ENCODE measurements at places on chromosomes 2 and 18.

- DNase-seq = no peak
These were observed 25.4 kb upstream of the TMEM131 start for GRCh38 chr2:98020992-98021713.

DNA sequence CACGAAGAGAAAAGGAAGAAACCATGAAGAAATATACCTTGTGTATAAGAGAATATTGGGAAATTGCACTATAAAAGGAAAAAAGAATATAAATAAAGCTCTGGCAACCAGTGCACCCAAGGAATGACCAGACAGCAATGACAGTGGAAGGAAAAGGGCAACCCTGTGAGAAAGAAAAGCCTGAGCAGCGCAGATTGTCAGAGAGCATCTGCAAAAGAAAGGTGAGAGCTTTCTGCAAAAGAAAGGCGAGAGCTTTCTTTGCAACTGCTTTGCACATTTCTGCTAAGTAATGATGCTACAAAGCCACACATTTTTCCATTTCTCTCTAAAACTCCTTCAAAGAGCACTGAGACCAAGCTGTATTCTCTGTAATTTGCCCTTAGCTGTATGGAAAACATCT lies 83.6 kb downstream of the CTNNA2 start:
- DNase-seq = no peak

- DNase-seq = no peak
These were observed 46.3 kb downstream of the ITSN2 start for GRCh38 chr2:24313744-24314632.

DNA sequence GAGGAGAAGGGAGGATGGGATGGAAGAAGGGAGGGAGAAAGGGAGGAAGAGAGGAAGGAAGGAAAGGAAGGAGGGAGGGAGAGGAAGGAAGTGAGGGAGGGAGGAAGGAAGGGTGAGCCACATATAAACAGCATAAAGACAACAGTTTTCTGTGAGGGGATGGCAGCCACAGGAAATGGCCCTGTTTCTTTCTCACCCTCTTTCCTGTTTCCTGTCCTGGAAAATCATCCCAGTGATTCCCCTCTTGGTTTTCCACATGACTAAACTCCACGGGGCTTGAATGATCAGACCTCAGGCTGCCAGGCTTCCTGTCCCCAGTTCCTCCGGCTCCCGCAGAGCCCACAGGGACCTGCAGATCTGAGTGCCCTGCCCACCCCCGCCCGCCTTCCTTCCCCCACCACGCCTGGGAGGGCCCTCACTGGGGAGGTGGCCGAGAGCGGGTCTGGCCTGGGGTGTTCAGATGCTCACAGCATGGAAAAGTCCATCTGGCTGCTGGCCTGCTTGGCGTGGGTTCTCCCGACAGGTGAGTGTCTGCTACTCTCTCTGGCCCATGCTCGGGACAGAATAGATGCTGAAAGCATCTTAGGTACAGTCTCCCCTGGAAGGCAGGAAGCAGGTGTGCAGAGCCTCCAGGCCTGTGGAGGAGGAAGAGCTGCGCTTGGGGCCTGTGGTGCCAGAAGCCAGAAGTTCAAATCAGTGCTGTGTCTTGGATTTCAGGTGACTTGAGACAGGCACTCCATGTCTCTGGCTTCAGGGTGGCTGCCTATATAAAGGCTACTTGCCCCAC lies at the start of gene SIGLEC15:
Gene SIGLEC15 (plus strand): TSS at position 418 of the 787 bp plus-strand sequence. CDS start 54 bp downstream, at position 472.
- no peak for DNase-seq

GRCh38 chr18:72973841-72974240 lies 106.1 kb upstream of the NETO1 start:
- no peak for DNase-seq

DNA sequence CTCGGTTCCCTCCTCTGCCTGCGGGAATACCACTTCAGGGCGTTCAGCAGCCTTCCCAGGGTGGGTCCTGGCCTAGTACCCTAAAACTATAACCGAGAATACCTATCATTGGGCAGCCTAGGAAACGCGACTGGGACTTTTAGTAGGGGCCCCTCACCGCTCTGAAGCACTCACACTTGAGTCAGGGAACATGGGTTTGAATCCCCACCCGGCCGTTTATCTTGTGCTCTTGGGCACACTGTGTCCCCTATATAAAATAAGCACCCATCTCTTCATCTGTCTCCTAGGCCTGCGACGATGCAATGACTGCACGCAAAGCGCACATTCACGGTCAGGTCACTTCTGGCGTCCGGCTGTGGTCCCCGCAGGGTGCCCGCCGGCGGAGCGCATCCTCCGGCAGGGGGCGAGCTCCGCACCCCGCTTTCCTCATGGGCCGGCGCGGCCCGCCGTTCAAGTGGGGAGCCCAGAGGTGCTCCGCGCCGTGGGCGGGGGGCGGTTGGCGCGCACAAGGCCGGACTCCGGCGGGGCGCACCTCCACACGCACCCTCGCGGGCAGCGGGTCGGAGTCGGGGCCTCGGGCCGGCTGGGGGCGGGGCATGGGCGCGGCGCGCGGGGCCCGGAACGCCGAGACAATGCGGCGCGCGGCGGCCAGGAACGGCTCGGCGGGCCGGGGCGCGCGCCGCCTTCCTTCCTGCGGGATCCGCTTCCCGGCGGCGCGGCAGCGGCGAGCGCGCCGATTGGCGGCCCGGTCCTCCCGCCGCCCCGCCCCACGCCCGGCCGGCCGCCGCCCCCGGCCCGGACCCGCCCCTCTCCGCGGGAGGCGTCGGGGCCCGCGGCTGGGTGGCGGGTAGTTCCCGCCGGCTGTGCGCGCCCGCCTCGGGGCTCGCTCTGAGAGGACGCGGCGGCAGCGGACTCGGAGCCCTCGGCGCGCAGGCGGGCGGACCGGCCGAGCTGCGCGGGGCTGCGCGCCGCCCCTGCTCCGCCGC lies at the start of gene ASAP2:
Gene ASAP2 (plus strand): TSS at position 850 of the 986 bp plus-strand sequence. CDS start 293 bp downstream, outside the sequence.
- DNase-seq = peak; percentile 32

GRCh38 chr2:46776687-46777327 lies 138.8 kb downstream of the MCFD2 start:
- no peak for DNase-seq

DNA sequence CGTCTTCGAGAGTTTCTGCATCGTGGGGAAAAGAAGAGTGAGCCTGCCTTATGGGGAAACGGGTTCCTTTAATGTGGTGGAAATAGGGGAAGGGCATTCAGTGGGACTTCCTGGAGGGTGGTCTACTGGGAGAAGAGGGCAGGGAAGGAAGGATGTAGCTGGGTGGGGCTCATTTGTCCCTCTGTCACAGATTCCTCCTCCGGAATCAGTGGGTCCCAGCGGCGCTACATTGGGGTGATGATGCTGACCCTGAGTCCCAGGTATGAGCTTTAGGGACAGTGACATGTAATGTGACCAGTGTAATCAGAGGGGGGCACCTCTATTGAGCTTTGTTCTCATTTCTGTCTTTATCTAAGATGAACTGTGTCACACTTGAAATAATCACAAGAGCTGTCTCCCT lies 1.9 kb downstream of the HTRA2 start:
- DNase-seq = no peak

DNA sequence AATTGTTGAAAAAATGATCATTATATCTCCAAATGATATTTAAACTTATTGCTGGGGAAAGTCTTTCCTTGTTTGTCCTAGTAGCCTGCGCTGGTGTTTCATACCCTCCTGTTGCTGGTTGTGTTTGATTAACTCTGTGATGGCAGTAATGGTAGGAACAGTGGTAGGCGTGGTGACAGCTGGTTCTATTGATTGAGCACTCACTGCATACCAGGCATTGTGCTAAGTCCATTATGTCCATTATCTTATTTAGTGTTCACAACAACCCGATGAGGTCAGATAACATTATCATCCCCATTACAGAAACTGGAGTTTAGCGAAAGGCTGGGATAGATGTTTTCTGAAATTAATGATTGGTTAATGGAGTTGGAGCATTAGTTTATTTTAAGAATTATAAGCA lies 77.8 kb upstream of the STON1 start:
- no peak for DNase-seq

DNA sequence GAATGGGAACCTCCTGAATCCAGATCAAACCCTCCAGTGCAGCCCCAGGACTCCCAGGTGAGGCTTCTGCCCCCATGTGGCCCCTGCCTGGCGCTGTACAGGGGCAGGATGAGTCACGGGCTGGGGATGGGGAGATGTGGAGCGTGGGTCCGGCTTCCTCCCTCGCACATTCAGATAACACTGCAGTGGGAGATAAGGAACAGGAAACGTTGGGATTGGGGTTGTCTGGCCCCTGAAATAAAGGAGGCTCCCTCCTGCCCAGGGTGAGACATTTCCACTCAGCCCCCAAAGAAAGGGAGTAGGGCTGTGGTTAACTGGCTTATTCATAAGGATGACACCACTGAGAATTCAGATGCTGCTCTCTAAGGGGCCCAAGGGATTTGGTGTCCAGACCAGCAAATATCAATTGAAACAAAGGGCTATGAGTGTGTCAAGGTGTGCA lies 30.7 kb downstream of the IGFBP5 start:
- DNase-seq = no peak

DNA sequence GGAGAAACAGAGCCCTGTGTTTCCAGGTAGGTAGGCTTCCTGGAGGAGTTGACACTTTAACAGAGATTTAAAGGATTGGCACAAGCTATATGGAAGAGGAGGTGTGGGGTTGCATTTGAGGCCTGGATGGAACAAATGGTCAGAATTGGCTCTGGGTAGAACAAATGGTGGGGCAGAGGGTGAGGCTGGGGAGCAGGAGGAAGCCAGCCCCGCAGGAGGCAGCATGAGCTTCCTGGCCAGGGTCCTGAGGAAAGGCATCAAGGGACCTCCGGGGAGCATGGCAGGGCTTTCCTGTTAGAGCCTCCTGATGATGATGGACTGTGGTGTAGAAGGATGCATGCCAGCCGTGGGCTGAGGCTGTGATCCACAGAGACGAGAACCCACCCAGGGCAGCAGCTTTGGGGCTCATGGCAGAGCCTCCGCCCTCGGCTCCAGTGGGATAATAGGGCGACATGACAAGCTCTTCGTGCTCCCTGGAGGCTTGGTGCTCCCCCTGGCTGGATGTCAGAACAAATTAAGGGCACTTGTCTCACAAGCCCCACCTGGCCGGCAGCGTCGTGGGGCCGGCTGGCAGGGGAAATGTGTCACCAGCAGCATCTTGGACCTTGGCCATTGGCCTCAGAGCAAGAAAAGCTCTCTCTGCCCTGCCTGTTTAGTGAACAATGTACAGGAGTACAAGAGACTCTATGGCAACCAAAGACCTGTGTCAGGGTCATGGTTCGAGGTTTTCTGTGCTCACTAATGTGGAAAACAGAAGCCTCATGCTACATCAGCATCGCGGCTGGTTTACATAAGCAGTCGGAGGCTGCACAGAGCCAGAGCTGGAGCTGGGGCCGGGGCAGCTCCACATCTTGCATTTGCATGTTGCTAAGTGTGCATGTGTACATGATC lies 153.5 kb downstream of the MYCN start:
- DNase-seq = no peak

DNA sequence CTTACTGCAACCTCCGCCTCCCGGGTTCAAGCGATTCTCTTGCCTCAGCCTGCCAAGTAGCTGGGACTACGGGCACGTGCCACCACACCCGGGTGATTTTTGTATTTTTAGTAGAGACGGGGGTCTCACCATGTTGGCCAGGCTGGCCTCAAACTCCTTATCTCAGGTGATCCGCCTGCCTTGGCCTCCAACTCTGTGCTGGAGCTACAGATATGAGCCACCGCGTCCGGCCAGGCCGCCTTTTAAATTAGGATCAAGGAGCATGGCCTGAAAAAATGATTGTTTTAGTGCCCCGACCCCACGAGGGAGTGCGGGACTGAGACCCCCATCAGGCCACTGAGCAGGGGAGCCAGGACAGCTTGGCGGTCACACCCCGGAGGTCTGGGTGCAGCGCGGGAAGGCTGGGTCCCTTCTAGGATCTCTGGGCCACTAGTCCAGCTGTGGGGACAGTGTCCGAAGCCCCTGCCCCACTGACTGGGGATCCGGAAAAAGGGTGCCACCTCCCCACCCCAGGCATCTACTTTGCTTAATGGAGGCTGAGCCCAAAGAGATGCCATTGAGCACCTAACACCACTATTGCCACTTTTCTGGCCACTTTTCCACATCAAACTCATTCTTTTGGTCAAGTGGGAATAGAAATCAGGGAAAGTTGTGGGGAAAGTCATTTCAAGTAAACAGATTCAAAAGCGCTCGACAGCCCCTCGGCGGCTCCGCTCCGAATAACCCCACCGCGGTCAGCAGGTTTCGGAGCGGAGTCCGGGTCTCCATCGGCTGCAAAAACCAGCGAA lies 19.7 kb upstream of the DNMT3A start:
- DNase-seq = no peak

GRCh38 chr2:99397266-99397920 lies 60.2 kb downstream of the EIF5B start:
- DNase-seq = no peak

- no peak for DNase-seq
These were observed 31.7 kb upstream of the SERTAD2 start for GRCh38 chr2:64685430-64685829.

GRCh38 chr2:192854031-192854430 lies 659.3 kb upstream of the TMEFF2 start:
- no peak for DNase-seq

- no peak for DNase-seq
These were observed 90.6 kb downstream of the MDH1 start for GRCh38 chr2:63679252-63679855.

DNA sequence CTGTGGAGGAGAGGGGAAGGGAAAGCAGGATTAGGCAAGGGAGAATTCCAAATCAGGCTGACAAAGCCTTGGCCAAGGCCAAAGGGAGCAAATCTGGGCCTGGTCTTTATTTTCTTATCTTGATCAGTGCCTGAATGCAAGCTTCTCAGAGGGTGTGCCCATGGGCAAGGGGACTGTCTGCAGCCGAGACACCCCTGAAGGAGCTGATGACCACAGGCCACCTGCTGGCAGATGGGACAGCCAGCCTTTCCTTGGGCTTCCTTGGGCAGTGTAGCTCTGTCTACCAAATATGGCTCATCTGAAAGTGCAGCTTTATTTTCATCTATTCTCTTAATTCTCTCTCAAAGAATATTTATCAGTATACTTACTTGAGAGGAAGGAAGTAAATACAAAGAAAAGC lies 117.0 kb downstream of the PKP4 start:
- DNase-seq = no peak

GRCh38 chr2:242085941-242086621 lies 216.6 kb downstream of the RTP5 start:
- DNase-seq = no peak

DNA sequence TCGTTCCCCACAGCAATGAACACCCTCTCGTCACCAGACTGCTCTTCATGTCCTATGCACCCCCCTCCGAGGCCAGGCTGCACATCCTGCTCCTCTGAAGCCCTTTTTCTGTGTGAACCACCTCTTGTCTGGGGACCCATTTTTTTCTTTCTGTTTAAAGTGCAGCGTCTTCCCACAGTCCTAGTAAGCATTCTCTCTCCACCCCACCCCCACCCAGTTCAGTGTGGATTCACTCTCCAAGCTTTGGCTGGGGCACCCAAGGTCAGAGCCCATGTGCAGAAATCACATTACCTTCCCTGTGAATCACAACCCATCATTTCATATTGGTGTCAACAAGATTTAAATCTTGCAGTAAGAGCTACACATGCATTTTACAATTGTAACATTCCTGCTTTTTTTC lies 26.4 kb upstream of the PKDCC start:
- no peak for DNase-seq

DNA sequence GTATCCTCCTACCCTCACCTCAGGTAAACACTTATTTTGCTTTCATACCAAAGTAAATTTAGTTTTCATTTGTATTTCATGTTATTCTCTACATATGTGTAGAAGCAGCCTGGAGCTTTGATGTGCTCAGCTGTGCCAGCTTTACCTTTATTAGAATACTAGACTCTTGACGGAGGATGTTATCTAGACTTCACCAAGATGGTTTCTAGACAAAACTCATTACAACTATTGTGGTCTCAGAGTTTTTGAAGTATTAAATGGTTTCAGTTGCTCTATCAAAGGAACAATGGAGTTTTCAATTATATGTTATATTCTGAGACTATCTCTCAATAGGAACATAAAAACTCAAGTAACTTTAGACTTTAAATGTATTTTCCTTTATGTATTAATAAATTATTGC lies 5.0 kb upstream of the IL18RAP start:
- no peak for DNase-seq

All from amygdala (tissue), 56 donors.